ENCODE measurements at places on chromosomes 2 and 18. TPM values are rescaled to one million over a fixed set of nuclear protein-coding genes. Genes with fewer than 3 reads are reported as not detected.

DNA sequence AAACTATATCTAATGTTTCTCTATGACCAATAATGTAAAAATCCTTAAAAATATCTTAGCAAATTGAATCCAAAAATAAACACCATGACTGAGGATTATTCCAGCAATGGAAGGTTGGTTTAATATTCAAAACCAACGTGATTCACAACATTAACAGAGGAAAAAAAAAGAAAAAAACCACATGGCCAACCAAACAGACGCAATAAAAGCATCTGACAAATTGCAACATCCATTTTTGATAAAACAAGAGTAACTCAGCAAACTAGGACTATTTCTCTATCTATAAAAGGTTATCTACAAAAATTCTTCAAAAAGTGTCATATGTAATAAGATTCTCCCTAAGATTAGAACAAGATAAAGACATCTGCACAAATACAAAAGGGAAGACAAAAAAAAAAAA is 28.9 kb downstream of the PPP3R1 start:
- DNase-seq, result no peak

- DNase-seq, result no peak
These were observed 227.6 kb upstream of the SMIM21 start for GRCh38 chr18:75654851-75655751.

- no peak for DNase-seq
These were observed 5.5 kb upstream of the ECEL1 start for GRCh38 chr2:232492963-232493700.

DNA sequence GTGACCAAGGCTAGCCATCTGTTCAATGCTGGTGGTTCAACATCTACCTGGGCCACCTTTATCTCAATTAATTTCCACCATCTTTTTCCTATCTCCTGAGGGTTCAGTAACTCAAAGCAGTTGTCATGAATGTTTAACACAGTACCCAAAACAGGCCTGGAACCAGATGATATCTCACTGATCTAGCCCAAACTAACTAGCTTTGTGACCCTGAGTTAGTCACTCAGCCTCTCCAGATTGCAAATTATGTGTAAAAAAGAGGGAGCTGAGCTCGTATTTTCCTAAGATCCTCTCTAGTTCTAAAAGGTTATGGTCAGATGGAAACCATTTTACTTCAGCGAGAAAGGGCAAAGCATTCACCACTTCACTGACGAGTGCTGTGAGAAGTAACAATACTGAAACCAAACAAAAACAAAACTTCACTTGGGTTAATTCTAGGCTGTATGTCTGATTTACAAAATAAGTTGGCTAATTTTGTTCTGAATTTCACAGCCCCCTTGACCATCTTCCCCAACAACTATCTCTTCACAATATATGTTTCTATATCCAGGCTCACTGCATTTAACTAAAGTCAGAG is 14.8 kb downstream of the SPRED2 start:
- DNase-seq, result no peak

GRCh38 chr18:69186162-69186561 is 214.5 kb upstream of the DOK6 start:
- DNase-seq, result no peak

- no peak for DNase-seq
These were observed 6.9 kb downstream of the DCTN1 start for GRCh38 chr2:74373221-74373676.

GRCh38 chr2:2101924-2102323 is 229.2 kb downstream of the MYT1L start:
- no peak for DNase-seq

TTC39C gene
- total RNA-seq, result 37.7 TPM

LYG2 gene
- total RNA-seq, result not detected

FER1L5 gene
- total RNA-seq, result 1.4 TPM

PKDCC gene
- total RNA-seq, result 30.9 TPM

TUBA4B gene
- not detected for total RNA-seq

SULT1C4 gene
- total RNA-seq, result 20.7 TPM

DNAJC10 gene
- 51.6 TPM for total RNA-seq

Measured in cerebellum (tissue), 4 donors.